ENCODE measurements at places on chromosomes 6 and 20. TPM values are rescaled to one million over a fixed set of nuclear protein-coding genes. Genes with fewer than 3 reads are reported as not detected.

Gene THEMIS
- not detected for total RNA-seq

Gene ZBTB22
- total RNA-seq = 5.7 TPM

Gene RAB44
- 0.03 TPM for total RNA-seq

GRCh38 chr6:101397199-101397598 is 3.7 kb downstream of the GRIK2 start:
- peak; percentile 67 for DNase-seq
- H3K4me3 ChIP-seq = no peak overlapping the region
- peaks cover 97% of the 10 kb centered on the region for H3K27me3 ChIP-seq
- peaks cover 13% of the 10 kb centered on the region for H3K4me1 ChIP-seq
- no peak overlapping the region for H3K27ac ChIP-seq

DNA sequence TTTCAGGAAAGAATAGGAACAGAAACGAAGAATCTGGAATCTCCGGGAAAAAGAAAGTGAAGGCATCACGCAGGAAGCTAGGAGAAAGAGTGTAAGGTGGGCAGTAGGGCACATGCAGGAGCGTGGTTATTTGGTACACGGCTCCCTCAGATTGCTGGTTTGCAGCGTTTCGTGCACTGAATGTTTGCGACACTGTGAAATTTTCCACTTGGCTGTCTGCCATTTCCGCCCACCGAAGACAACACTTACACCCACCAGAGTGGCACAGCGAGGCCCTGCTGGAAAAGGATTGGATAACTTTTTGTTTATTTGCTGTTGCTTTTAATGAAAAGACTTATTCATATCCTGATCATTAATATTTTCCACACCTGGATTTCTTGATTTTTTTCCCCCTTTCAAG is 248.3 kb downstream of the GMPR start:
- H3K4me3 ChIP-seq = no peak overlapping the region
- no peak overlapping the region for H3K27ac ChIP-seq
- H3K27me3 ChIP-seq = no peaks in the 10 kb centered on the region

GRCh38 chr6:33807606-33808005 is 3.8 kb upstream of the MLN start:
- DNase-seq = no peak
- no peaks in the 10 kb centered on the region for H3K36me3 ChIP-seq
- no peaks in the 10 kb centered on the region for H3K27me3 ChIP-seq

- no peaks in the 10 kb centered on the region for H3K4me1 ChIP-seq
- peaks cover 83% of the 10 kb centered on the region for H3K27me3 ChIP-seq
- no peak overlapping the region for H3K4me3 ChIP-seq
- no peaks in the 10 kb centered on the region for H3K36me3 ChIP-seq
These were observed 246.1 kb downstream of the FOXA2 start for GRCh38 chr20:22338140-22338708.

All from neural progenitor cell (in vitro differentiated cells).